HEK293T (cell line): ENCODE measurements at places on chromosomes 3 and 15.

DNA sequence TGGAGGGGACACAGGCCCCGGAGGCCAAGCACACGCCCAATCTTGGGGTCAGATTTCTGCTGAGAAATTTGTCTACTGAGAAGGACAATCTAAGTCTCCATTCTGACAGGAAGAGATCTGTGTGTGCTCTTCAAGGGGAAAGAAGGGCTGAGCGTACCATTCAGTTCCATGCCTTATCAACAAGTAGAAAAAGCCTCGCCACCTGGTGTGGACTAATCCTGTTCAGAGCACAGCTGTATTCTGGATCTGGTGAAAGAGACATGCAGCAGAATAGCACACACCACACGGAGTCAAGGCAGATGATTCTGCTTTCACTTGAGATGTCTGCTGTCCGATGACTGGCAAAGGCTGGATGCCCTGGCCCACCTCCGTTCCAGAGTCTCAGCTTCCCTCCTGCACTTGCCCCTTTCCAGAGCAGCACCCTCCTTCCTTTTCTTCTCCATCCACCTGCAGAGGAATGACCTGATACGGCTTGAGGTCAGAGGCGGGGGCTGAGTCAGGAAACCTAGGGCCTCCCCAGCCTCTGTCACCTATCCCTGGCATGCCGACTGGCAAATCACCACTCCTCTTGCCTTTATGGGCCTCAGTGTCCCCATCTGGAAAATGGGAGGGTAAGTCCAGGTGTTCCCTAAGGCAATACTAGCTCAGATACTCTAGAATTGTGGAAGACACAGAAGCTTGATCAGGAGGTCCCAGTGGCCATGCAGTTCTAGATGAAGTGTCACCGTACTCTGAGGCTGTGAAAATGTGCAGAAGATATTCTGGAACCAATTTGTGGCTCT lies 36.9 kb upstream of the CTSH start:
- DNase-seq = no peak

- no peak for DNase-seq
These were observed 90.1 kb downstream of the NEK10 start for GRCh38 chr3:27279123-27279522.

GRCh38 chr3:63654211-63654610 lies 1.7 kb downstream of the SNTN start:
- DNase-seq = no peak

DNA sequence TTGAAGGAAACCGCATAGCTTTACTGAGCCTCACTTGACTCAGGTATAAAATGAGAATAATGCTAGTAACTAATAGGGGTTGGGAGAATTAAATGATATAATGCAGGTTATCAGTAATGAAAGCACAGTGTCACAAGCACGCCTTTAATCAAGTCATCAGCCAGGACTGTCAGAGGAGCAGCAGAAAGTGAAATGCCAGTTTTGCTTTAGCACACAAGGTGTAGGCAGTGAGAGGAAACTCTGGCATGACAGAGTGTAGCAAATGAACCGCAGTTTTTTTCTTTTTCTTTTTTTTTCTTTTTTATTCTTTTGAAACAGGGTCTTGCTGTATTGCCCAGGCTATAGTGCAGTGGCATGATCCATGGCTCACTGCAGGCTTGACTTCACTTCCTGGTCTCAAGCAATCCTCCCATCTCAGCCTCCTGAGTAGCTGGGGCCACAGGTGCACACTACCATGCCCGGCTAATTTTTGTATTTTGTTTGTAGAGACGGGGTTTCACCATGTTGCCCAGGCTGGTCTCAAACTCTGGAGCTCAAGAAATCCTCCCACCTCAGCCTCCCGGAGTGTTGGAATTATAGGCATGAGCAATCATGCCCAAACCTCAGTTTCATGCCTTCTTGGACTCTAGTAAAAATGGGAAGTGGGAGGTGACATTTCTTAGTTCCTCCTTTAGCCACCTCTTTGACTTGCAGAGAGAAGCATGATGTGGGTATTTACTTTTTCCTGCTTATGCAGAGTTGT lies 9.7 kb upstream of the SCAANT1 start:
- no peak for DNase-seq

GRCh38 chr3:168325684-168326083 lies 230.0 kb upstream of the GOLIM4 start:
- DNase-seq = no peak

DNA sequence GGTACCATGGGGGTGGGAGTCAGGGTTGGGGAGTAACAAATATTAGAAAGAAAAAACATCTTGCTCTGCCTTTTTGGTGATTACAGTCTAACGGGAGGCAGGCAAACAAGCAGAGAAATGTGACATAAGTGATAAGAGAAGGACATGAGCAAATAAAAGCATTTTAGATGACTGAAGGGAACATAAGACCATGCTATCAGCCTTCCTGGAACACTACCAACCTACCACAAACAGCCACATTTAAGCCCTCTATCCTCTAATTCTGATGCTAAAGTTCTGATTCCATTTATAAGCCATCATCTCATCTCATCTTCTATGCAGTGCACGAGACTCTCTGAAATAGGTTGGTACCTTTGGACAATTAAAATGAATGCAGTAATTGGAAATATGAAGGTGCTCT lies 243.4 kb upstream of the P2RY1 start:
- DNase-seq = no peak

GRCh38 chr15:84910928-84911623 lies 26.6 kb downstream of the SLC28A1 start:
- no peak for DNase-seq

- DNase-seq = no peak
These were observed 97.9 kb downstream of the PLD1 start for GRCh38 chr3:171712171-171712938.

DNA sequence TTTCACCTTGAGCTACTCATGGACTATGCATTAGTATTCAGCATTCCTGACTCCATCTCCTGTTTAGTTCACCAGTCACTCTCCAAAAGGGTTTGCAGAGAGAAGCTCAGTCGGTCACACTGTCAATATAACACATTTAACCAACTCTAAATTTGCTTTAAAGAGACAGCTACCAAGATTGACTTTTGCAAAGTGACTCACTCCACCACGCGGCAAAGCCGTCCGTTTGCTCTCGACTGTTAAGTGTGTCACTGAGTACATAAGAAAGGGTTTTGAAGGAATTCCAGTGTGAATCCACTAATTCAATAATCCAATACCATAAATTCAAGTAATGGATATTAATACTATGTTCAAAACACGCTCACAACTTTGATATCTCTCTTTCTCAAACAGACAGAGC lies 1006.7 kb upstream of the NR2F2 start:
- DNase-seq = no peak

- no peak for DNase-seq
These were observed 15.0 kb upstream of the SRP14 start for GRCh38 chr15:40053831-40054604.

GRCh38 chr3:45491344-45491743 lies 103.0 kb downstream of the LARS2 start:
- no peak for DNase-seq

DNA sequence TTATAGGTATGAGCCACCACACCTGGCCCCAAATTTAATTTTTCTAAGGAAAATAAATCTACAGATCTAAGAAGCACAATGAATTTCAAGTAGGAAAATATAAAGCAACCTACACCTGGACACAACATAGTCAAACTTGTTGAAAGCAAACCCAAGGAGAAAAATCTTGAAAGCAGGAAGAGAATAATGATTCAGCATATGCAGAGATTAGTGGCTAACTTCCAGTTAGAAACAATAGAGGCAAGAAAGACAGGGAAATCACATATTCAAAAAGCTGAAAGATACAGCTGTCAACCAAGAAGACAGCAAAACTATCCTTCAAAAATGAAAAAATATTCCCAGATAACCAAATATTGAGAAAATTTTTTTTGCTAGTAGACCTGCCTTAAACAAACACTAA lies 49.4 kb downstream of the ZNF148 start:
- no peak for DNase-seq

- DNase-seq = peak; percentile 24
These were observed 16.4 kb downstream of the GPR160 start for GRCh38 chr3:170054204-170054603.

GRCh38 chr3:41688595-41689380 lies 273.1 kb downstream of the ULK4 start:
- DNase-seq = no peak

DNA sequence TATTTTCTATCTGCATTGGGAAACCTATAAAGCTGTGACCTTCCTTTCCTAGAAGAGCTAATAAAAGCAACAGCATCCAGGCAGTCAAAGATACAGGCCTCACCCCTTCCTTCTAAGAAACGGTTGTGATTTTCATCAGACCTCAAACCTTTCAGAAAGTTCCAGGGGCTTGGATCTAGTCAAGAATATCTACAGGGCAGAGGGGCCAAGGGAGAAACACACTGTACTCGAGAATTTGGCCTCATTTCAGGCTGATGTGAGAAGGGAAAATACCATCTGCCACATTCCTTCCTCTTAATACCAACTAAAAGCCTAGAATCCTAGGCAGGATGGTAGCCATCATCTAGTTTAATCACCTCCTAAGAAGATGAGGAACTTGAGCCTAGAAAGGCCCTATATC lies 24.5 kb upstream of the BCL6 start:
- no peak for DNase-seq

DNA sequence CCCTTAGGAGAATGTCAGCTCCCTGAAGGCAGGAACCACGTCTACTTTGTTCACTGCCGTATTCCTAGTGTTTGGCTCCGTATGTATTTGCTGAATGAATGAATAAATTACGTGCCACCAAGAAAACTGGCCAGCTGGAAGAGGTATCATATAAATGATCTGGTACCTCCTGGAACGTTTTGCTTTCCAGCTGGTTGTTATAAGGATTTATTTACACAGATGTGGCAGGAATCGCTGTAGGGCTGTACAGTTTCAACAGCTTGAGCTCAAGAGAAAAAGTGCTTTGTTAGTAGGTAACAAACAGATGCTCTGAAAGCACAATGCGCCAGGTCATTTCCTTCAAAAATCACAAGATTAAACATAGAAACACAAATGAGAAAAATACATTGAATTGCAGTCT lies 108.8 kb upstream of the ATP2B2 start:
- DNase-seq = no peak

- no peak for DNase-seq
These were observed 22.9 kb downstream of the BTLA start for GRCh38 chr3:112476346-112476745.

DNA sequence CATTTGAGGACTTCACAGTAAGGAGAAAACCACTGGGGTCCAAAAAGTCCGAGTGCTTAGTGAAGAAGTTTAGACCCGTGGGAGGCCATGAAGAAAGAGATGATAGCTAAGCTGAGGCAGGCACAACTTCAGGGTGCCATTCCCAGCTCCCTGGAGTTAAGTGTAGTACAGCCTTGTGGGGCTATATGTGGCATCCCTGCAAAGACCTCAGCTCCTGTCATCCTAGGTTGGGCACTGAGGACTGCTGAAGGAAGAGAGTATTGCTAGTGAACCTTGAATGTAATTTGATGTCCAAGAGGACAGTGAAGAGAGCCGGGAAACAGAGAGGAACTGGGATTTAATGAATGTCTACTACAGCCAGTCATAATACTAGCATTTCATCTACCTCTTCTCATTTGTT lies 162.1 kb downstream of the AKAP13 start:
- DNase-seq = no peak

DNA sequence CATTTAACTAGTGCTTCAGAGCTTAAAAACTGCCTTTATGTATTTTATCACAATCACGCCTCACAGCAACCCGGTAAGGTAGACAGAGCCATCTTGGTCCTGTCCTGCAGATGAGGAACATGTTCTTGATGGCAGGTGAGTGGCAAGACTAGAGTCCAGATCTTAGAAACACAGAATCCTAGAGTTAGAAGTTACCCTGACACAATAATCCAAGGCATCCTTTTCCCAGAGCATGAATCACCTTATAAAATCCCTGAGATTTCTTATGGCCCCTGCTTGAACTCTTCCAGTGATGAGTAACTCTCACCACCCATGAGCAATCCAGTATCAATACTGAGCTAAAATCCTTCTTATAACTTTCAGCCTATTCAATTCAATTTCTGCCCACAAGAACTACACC lies 16.9 kb downstream of the POPDC2 start:
- DNase-seq = no peak

GRCh38 chr3:75687323-75687722 lies 23.2 kb downstream of the FRG2C start:
- DNase-seq = no peak

- no peak for DNase-seq
These were observed 8.5 kb upstream of the MUSTN1 start for GRCh38 chr3:52843108-52843865.

- DNase-seq = no peak
These were observed 47.5 kb downstream of the LRRFIP2 start for GRCh38 chr3:37126856-37127255.

DNA sequence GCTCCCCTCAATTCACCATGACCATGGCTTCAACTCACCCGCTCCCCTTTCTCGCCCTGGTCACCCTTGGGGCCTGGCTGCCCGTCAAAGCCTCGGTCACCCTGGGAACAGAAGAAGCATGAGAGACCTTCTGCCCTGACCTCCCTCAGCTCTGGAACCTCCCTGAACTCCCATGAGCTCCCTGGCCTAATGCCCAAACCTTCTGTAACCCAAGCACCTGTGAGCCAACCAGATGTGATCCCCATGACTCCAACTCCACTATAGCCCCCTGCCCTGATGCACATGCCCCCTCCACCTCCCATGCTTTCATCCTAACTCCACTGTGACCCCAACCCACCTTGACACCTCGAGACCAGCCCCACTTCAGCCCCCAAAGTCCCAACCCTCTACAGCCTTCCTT lies 3.5 kb upstream of the UCN2 start:
- DNase-seq = no peak

GRCh38 chr3:168249550-168250414 lies 154.1 kb upstream of the GOLIM4 start:
- DNase-seq = peak; percentile 79

DNA sequence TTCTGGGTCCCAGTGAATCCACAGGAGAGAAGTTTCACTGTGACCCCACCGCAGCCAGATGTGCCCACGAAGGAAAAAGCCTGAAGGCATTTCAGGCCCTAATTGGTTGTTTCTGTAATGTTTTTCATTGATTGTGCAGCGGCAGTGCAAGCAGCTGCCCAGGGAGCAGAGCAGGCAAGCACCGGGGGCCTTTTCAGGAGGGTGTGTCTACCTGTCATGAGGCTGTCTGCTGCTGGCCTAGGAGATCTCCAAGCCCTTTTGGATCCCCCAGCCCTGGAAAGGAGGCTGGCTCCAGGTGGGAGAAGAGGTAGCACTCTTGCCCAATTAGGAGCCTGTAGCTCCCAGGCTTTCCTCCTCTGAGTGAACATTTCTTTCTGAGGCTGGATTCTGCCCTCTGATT lies 108.8 kb downstream of the EPHB1 start:
- no peak for DNase-seq

GRCh38 chr3:183108001-183108449 lies 8.7 kb upstream of the MCCC1 start:
- no peak for DNase-seq

DNA sequence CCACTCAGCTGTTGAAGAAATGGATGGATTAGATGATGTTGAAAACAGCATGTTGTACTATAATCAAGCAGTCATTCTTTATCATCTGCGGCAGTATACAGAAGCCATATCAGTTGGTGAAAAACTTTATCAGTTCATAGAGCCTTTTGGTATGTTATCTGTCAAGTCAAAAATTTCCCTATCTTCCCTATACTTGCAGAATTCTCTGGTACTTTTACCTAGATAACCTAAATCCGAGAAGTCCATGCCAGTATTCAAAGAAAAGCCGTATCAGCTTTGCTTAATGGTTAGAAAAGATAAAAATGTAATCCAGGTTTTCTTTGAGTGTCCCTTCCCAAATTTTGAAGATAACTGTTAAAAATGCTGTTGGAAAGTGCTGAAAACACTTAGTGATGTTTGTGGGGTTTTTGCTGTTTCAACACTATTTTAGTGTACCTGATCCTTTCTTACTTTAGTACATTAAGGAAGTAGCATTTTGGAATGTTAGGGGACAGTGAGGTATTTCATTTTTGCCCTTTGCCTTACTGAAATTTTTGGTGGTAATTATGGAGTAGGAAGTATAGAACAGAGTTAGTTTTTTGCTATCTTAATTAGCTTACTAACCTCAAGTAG lies 23.8 kb downstream of the CNOT10 start:
- DNase-seq = no peak
